ENCODE measurements at places on chromosomes 3 and 15.

DNA sequence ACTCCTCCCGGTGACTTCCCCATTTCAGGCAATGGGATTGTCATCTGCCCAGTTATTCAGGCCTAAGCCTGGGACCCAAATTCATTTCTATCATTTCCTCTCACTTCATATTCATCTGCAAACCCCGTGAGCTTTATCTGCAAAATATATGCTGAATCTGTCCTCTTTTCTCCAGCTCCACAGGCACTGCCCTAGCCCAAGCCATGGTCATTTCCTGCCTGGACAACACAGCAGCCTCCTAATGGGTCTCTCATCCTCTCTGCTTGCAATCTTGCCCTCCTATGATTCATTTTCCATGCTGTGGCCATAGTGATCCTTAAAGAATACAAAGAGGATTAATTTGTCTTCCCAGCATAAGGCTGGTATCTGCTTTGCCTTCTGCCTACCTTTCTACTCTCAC, 6.1 kb downstream of the RBP2 start:
- no peak for ATAC-seq

DNA sequence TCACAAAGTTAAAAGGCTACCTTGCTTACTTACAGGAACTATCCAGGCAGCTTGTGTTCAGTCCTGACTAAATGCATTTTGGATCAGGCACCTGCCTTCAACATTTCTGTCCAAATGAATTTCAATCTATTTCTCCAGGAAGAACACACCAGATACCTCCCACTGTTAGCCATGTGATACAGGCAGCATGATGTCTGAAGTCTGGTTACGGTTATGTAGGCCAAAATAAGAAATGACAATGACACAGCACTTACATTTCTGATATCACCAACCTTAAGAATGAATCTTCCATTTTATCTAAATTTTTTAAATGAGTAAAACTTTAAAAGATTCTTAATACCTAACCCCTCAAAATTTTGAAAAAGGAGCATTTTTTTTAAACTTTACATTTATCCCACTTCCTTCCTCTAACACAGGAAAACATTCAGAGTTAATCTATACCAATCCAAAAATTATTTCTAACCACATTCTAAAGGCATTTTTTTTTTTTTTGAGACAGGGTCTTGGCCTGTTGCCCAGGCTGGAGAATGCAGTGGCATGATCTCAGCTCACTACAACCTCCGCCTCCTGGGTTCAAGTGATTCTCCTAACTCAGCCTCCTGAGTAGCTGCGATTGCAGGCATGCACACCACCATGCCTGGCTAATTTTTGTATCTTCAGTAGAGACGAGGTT, at the start of gene MAP4:
TSS of gene MAP4 (minus strand) at position 116 of the 673 bp plus-strand sequence. CDS start 17,556 bp downstream, outside the sequence.
- no peak for ATAC-seq

GRCh38 chr3:101809178-101810021, 30.4 kb downstream of the NXPE3 start:
- peak; percentile 42 for ATAC-seq

DNA sequence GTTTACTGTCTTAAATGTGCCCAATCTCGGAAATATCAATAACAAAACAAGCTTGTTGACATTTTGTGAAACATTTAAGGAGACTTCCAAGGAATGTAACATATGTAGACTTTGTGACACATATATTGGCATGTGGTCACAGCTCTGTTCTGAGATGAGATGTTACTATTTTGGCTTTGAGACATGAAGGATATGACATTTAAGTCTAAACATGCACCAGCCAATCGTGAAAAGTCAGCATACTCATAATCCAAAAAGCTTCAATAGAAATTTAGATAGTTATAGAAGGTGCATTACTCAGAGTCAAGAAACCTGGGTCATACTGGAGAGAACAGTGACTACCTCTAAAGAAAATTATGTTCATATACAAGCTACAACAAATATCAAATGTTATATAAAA, 13.4 kb downstream of the COMMD2 start:
- no peak for ATAC-seq

DNA sequence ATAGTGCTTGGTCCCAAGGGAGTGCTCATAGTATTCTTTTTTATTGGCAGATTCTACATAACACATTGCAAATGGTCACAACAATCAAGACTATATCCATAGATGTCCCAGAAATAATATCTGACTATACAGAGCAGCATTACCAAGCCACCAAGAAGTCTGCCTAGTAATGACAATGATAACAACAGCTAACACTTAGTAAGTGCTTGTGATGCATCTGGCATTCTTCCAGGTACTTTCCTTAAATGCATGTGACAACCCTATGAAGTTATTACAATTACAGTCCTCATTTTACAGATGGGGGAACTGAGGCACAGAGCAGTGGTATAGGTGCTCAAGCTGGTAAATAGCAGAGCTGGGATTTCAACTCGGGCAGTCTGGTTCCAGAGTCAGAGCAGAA, 49.6 kb upstream of the ICE2 start:
- ATAC-seq, result no peak

Data from motor neuron (in vitro differentiated cells).